ENCODE measurements at places on chromosomes 6 and 20.
A peak's percentile ranks its signal among the peaks of the same experiment; 100 is the strongest.

- DNase-seq = no peak
Observed at GRCh38 chr20:61937146-61937962, 128.3 kb downstream of the TAF4 start.

GRCh38 chr6:36235309-36235708, 34.6 kb upstream of the PNPLA1 start:
- no peak for DNase-seq

- DNase-seq = peak; percentile 5
Observed at GRCh38 chr20:35226884-35227681, 593 bp downstream of the MMP24 start.

GRCh38 chr20:50301712-50302111, 111.1 kb downstream of the CEBPB start:
- no peak for DNase-seq

DNA sequence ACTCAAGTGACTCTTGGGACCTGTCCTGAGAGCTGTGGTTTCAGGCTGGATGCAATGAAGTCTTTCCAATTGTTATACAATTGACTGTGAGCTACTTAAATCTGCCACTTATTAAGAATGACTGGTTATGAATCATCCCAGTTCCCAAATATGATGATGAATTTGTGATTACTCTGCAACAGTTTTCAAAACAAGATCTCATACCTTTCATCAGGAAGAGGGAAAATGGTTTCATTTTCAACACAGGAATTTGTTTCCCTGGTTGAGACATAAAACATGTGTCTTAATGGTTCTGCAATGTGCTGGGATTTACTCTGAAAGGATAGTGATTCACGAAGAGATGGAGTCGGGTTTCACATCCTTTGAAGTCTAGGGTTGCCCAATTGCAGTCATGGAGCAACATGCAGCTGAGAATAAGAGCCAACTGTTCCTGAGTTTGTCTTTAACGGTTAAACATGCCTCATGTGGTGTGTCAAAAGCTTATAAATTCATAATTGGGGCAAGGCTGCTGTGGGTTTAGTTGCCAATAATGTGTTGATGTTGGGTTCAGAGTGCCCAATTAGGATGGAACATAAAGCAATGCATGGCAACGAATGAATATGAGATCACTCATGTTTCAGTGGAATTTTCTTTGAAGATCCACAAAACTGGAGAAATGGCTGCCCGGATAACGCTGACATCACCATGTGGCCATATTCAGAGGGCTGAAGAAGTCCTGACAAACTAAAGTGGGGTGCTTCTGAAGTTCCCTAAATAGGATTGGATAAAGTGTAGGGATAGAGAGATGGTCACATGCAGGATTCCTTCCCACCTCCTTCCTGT, 41.0 kb downstream of the CYP24A1 start:
- DNase-seq = no peak

- peak; percentile 61 for DNase-seq
Observed at GRCh38 chr6:2179950-2180349, 65.5 kb downstream of the GMDS start.

GRCh38 chr6:89518352-89519055, 85.6 kb downstream of the ANKRD6 start:
- DNase-seq = no peak

DNA sequence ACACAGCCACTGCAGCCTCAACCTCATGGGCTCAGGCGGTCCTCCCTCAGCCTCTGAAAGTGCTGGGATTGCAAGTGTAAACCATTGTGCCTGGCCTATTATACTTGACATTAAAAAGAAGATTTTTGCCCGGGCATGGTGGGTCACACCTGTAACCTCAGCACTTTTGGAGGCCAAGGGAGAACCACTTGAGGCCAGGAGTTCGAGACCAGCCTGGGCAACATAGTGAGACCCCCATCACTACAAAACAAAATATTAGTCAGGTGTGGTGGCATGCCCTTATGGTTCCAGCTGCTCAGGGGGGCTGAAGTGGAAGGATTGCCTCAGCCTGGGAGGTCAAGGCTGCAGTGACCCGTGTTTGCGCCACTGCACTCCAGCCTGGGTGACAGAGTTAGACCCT, 42.4 kb downstream of the FAM217A start:
- no peak for DNase-seq

DNA sequence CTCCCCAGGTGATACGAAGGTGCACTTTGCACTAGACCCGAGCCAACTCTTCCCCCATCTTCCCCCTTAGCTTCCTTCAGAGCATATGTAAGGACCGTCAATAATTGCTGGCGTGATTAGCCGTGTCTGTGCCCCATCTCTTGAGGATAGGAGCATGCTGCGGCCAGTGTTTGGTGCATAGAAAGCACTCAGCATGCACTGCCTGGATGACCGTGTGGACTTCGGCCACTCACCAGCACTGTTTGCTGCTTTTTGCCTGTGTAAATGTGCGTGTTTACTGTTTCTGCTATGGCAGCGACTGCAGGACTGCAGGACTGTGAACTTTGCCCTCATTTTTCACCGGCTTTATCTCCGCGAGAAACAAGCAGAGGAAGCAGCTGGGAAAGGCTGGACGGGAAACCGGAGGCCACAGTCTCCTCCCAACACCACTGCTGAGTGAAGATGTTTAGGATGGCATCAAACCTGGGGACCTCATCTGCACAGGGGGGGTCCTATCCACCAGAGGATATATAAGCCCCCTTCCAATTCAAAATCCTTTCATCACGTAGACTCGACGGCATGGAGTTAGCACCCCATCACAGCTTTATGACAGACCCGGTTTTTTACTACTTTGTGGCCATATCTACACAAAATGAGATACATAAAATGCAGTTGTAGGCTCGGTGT, 150.6 kb upstream of the AFDN start:
- no peak for DNase-seq

DNA sequence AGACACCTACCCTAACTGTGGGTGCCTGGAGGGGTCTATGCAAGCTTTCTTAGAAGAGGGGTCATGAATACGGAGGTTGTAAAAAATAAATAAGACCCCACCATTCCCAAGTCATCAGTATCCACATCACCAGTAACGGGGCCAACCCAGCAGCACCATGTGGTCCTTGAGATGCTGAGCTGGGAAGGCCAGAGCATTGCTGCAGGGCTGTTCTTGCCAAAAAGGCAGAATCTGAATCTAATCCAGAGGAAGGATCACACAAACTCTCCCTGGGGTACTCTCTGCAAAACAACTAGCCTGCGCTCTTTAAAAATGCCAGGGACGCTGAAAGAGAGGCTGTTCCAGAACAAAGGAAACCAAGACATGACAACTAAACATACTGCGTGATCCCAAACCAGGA, 43.2 kb downstream of the SSR1 start:
- no peak for DNase-seq

DNA sequence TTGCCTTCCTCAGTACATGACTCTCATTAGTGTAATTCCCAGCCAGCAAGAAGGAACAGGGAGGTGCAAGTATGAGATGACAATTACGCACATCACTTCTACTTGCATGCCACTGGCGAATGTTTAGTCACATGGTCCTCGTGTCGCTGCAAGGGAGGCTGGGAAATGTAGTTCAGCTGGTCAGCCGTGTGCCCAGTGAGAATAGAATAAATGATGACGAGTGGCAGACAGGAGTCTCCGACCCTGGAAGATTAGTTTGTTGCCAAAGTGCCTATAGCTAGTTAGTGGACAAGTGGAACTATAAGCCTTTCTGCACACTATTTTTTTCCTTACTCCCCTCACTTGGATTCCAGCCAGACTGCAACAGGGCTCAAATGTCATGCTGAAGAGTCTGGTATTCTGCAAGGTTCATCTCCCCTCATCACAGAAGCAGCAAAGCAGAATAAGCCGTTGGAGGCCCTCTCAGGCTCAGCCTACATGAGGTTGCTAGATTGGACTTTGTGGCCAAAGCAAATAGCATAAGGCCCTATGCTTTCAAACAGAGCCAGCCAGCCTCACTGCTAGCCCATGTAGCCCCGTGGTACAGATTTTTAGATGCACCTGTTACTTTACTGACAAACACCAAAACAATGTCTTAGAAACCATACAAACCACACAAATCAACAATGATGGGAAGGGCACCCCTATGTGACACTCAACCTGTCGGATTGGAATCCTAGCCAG, 9.7 kb downstream of the LINC00237 start:
- peak; percentile 85 for DNase-seq

GRCh38 chr6:157995458-157995857, 13.8 kb downstream of the SYNJ2 start:
- no peak for DNase-seq

GRCh38 chr6:158499601-158500000, 60.3 kb upstream of the TMEM181 start:
- no peak for DNase-seq

All from NCI-H2029 treated with DMSO at 0.1 percent for 48 hours (cell line).